ENCODE measurements at places on chromosomes 1 and 21. TPM values are rescaled to one million over a fixed set of nuclear protein-coding genes. Genes with fewer than 3 reads are reported as not detected.

- peak; percentile 16 for DNase-seq
Measured at GRCh38 chr1:41712695-41713094, 206.0 kb downstream of the HIVEP3 start.

FAM72A gene
- not detected for total RNA-seq

GRCh38 chr1:41980827-41981653 is 62.3 kb upstream of the HIVEP3 start:
- no peak for DNase-seq

GRCh38 chr1:228344631-228345072 is 62.0 kb downstream of the TRIM11 start:
- no peak for DNase-seq

RASSF5 gene
- total RNA-seq: 0.89 TPM

DNA sequence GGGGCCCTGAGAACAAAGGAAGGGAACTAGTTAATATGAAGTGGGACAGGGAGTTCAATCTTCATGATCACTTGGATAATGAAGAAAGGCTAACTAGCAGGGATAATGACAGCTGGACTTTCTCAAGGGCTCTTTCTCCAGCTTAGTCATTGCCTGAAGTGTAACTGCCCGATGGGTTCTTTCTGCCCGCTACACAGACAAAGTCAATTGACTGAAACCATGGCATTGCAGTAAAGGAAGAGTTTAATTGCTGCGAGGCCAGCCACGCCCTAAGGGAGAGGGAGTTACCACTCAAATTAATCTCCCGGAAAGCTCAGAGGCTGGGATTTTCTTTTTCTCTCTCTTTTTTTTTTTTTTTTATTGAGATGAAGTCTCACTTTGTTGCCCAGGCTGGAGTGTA is 16.6 kb upstream of the SLC2A5 start:
- DNase-seq: peak; percentile 7

CD34 gene
- total RNA-seq: not detected

GRCh38 chr1:8026153-8026975 is at the start of gene ERRFI1:
ERRFI1 (minus strand) TSS chr1:8026309; CDS start chr1:8015619, 10,690 bp downstream.
- DNase-seq: peak; percentile 97

CFAP141 gene
- not detected for total RNA-seq

SLC25A34 gene
- 0.13 TPM for total RNA-seq

DNA sequence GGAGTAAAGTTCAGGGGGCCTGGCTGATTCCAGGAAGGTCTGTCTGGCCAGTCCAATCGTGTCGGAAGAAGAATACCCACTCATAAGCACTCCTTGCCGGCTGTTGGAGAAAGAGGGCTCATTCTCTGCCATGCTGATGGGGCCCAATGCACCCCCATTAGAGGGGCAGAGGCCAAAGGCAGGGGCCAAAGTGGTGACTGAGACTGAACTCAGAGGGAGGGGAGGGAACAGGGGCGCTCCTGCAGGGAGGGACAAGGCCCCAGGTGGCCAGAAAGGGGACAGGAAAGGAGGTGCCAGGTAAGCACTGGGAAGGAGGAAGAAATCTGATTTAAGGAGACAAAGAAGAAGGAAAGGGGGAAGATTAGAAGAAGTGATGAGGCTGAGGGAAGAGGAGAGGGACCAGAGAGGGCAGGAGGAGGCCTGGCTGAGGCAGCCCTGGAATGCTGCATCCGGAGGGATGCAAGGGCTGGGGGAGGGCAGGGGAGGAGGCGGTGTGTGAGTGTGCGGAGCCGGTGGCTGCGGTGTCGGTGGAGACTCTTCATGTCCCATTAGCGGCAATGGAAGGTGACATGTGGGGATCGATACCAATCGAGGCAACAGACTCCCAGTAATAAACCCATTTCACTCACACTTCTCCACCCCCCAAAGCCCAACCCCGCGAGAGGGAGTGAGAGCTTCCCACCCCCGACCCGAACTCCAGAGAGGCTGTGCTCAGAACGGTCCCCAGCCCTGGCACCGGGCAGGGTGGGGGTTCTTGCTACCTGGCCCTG is 12.0 kb upstream of the ETV3L start:
- DNase-seq: no peak

DNA sequence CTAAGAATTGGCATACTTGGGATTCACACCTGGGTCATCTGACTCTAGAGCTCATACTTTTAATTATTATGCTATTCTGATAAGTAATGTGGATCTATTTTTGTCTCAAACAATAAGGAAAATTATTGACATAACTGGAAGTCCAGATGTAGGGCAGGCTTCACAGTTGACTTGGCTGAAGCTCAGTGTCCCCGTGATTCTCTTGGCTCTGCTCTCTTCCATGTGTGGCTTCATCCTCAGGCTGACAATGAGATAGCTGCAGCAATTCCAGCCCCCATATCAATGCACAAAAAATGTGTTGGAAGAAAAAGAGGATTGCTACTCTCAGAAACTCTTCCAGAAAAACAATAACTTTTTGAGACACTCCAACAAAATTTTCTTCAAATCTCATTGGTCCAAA is 23.8 kb downstream of the HSD11B1 start:
- no peak for DNase-seq

DNA sequence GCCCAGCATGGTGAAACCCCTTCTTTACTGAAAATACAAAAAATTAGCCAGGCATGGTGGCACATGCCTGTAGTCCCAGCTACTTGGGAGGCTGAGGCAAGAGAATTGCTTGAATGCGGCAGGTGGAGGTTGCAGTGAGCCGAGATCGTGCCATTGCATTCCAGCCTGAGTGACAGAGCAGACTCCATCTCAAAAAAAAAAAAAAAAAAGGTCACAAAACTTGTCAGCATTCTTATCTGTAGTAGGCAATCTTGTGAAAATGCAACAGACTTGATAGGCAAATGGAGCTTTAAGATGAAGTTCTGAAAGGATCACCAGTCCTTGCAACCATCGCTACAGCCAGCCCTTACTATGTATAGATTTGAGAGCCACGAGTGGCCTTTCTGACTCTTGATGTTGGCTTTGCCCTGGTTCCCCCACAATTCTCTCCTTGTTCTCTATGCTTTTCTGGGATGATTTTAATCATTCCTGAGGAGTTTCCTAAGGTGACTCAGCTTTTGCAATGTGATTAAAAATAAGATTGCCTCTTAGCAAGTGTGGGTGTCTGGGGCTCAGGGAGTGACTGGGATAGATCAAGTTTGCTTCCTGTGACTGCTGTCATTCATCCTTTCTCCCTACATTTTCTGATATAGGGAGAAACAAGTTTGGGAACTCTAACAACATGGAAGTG is 7.1 kb upstream of the MAP1LC3C start:
- DNase-seq: peak; percentile 64

CSDE1 gene
- total RNA-seq: 808 TPM

DNA sequence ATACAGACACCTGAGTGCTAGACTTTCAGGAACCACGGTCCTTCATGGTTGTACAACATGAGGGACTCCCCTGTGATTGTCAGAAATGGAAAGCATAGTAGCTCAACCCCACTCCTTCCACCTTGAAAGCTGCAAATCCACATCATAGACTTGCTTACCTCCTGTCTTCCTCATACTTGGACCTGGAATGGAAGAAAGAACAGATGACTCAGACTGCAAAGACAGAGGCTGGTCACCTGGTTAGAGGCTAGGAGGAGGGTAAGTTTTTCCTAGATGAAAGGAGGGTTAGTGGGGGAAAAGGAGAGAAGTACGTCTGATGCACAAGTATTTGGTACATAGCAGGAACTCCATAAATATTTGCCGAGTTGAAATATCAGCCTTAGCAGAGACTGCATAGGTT is 37.2 kb downstream of the LRRC71 start:
- DNase-seq: no peak

IL19 gene
- not detected for total RNA-seq

FALEC gene
- total RNA-seq: not detected

GRCh38 chr1:41394369-41394744 is 33.1 kb downstream of the FOXO6 start:
- no peak for DNase-seq

- peak; percentile 75 for DNase-seq
Measured at GRCh38 chr1:235597867-235598553, 51.6 kb downstream of the GNG4 start.

GRCh38 chr21:20627594-20627993 is 370.6 kb upstream of the NCAM2 start:
- DNase-seq: no peak

DNA sequence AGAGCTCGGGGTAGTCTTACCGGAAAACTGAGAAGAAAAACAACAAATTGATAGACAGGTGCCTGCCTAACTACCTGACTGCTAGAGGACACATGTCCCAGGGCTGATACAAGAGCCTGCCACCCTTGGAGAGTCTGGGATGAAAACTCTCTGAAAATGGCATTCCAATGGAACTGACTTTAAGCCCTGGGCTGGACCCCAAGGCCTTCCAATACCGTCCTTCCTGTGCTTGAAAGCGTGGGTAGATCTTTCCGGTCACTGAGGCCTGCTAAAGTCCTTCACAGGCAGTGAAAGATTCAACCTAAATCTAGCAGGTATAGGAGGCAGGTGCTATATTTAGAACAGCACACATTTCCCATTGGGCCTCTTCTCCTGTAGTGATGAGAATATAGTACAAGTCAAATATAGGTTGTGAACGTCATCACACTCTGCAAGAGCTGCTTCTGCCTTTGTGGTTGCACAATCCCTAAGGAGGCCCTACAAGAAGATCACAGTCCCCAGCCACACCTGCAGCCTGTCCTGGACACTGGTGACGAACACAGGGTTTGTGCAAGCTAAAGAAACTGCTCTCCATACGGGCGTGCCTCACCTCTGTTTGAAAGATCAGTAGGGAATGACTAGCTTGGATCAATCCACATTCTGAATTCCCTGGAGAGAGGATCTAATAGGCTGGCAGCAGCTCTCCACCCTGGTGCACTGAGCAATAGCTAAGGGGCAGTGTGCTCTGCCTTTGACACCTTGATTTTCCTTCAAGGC is 876 bp upstream of the CHML start:
- no peak for DNase-seq

S100A2 gene
- total RNA-seq: 9.0 TPM

DNA sequence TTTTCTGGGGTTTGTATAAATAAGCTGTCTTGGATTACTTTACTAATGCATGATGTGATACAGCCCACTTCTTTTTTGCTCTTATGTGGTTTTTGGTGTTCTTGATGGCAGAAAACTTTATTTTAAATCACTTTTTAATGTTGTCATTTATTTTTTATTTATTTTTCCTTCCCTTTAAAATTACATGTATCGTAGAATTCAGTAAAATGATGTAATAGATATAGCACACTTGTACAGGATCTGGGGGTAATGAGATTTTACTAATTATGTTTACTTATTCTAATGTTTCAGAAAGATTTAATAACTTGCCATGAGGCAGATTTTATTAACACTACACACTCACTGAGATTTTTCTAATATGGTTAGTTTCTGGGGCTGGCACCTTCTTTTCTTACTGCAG is 701 bp upstream of the B3GALT2 start:
- no peak for DNase-seq

EFNA3 gene
- 1.4 TPM for total RNA-seq

- DNase-seq: peak; percentile 59
Measured at GRCh38 chr1:18256282-18257235, 149.0 kb downstream of the IGSF21 start.

- peak; percentile 88 for DNase-seq
Measured at GRCh38 chr1:205493241-205494085, 11.0 kb upstream of the CDK18 start.

- no peak for DNase-seq
Measured at GRCh38 chr1:85132078-85132720, 68.6 kb downstream of the SYDE2 start.

UMODL1 gene
- total RNA-seq: not detected

F13B gene
- total RNA-seq: not detected

PADI4 gene
- not detected for total RNA-seq

NR1I3 gene
- total RNA-seq: not detected

DNA sequence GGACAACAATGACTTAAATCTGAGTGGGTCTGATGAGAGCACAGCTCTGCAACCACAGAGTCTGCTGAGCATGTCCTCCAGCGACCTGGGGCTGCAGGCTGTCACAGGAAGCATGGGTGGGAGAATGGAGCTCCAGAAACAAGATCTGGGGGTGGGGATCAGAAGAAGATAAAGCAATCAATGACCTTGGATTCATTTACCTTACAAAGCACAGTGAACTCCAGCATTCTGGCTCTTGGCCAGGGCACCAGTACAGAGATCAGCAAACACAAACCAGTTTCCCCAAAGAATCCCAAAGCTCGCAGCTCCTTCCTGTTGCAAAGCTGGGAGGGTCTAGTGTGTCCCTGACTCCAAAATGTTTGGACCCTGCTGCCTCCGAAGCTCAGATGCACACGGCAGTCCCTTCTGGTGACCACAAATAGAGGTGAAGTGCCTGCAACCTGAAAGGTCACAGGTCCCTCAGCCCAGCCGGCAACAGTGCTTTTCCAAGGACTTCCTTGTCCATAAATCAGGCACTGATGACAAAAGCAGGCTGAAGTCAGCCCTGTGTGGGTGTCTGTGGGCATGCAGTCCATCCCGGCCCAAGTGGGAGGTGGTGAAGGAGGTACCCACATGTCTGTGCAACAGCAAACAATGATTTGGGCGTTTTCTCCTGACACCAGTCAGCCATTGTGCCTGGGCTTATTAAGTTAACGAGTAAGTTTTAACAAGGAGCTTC is 76.1 kb downstream of the SH3BGR start:
- DNase-seq: peak; percentile 3

DNA sequence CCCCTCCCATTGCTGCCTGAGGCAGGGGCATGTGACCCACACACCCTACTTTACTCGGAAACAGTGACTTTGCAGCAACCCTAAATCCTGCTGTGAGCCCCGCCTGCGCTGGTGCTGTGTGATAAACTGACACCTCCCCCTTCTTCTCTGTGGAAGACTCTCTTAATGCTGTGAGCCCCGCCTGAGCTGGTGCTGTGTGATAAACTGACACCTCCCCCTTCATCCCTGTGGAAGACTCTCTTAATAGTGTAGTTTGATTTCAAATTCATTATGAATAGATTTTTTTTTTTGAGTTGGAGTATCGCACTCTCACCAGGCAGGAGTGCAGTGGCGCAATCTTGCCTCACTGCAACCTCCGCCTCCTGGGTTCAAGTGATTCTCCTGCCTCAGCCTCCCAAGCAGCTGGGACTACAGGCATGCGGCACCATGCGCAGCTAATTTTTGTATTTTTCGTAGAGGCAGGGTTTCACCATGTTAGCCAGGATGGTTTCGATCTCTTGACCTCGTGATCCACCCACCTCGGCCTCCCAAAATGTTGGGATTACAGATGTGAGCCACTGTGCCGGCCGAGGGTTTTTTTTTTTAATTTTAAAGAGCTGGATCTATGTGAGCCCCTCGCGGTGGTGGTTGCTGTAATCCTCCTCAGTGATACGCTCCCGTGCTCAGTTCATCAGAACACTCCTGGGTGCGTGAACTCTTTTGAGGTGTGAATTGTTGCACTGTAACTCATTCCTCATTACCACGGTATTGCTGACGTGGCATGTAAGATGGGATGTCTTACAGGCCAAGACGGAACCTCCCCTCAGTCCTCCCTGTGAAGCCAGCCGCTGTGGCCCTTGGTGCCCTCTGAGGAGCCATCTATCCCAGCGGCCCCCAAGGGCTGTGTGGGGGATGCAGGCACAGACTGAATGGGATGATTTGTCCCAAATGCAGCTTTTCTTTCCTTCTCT is 60.3 kb downstream of the GALNT2 start:
- DNase-seq: no peak

DNA sequence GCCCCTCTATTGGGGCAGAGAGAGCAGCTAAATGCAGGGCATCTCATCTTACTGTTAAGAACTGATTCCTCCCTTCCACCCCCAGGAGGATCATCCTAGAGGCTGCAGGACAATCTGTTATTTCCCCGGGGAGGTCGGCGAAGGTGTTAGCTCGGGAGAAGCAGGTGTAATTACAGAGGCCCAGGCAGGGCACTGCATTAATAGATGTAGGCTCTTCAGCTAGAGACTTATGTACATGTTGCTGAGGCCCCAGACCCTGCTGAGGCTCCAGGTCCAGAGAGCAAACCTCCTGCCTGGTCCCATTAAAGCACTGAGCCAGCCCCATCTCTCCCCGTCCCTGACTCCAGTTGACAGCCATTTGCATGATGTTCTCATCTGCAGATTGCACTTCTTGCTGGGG is 320.3 kb upstream of the VAMP3 start:
- DNase-seq: no peak

Data from GM23248 (cell line).